Activated CD8-positive, alpha-beta memory T cell treated with anti-CD3 and anti-CD28 coated beads, Interleukin-2, amount 50 U/mL, for 4 hours (primary cell): ENCODE measurements at places on chromosomes 1 and 21.
A peak's percentile ranks its signal among the peaks of the same experiment; 100 is the strongest.

DNA sequence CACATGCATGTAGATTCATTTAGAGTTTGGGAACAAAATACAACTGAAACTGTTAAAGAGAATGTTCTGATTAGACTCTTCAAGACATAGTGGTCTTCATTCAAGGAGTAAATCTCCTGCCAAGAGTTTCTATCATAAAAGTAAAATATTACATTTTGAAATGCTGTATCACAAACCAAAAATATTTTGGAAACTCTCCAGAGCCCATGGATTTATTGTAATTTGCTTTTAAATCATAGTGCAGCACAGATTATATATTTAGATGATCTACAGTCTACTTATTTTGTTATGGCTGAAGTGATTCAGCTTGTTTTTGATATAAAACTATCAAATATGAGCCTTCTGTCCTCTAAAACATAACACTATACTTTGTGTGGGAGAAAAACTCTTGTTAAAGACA, 105.3 kb downstream of the DISP1 start:
- DNase-seq: no peak

- no peak for DNase-seq
Observed at GRCh38 chr21:19807201-19807600, 1191.0 kb upstream of the NCAM2 start.

GRCh38 chr1:19507516-19507915, 22.2 kb upstream of the CAPZB start:
- no peak for DNase-seq

- no peak for DNase-seq
Observed at GRCh38 chr1:228697207-228698016, 37.9 kb upstream of the RHOU start.

- DNase-seq: no peak
Observed at GRCh38 chr1:223835754-223836153, 10.0 kb downstream of the TP53BP2 start.

- DNase-seq: peak; percentile 30
Observed at GRCh38 chr1:236143104-236143948, 987 bp downstream of the GPR137B start.

- DNase-seq: no peak
Observed at GRCh38 chr1:59261537-59261936, 35.4 kb upstream of the FGGY start.

- no peak for DNase-seq
Observed at GRCh38 chr1:161427733-161428516, 60.2 kb upstream of the CFAP126 start.

- DNase-seq: no peak
Observed at GRCh38 chr21:17708522-17709265, 96.0 kb upstream of the BTG3 start.

DNA sequence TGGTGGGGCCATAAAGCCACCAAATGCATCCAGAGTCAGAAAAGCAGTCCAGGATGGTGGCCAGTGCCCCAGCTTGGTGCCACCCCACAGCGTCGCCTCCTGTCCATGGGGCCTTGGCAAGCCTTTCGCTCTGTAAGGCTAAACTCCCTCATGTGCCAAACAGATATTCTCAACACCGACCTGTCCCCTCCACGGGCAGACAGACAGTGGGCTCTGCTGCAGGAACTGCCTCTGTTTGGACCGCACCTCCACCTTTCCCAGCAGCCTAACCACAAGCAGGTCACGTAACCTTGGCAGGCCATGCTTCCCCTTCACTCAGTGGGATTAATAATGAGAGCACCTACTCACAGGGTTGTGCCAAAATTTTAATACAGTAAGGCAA, 11.7 kb downstream of the RUNX1 start:
- DNase-seq: no peak

DNA sequence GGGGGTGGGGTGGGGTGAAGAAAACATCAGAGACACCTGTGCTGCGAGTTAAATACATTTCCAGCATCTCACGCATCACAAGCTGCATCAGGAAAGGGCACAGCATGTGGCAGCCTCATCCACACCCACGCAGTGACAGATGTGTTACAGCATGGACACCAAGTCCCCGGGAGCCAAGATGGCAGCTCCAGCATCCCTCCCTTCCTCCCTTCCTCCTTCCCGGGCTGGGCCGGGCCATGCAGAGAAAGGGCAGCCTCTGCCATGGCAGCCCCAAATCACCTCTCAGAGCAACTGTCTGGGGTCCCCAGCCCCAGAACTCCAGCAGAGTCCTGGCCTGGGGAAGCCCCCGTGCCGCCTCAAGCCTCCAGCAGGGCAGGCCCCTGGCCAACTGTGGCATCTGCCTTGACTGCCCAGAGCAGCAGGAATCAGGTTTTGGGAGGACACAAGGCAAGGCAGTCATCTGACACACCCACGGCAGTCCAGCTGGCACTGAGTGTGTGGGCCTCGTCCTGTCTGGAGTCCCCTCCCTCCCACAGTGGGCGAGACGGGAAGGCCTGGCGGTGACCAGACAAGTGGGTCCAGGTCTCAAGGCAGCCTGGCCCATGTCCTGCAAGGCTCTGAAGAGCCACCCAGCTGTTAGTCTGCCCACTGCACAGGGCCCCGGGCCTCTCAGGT, 6.2 kb downstream of the SMIM1 start:
- no peak for DNase-seq

DNA sequence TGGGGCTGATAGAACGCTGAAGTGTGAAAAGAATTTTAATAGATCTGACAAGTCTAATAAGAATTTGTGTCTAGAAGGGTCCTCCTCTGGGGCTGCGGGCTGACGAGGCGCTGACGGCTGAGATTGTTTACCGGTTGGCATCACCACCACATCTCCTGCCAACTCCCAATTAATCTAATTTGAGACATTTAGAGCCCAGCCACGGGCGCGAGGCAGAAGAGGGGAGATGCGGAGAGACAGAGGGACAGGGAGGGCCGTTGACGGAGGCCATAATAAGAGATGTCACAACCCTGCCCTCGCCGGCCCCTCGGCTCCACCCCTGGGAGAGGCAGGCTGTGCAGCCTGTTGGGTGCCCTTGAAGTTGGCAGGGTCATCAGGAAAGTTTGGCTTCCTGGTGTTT, 109.3 kb downstream of the PAX7 start:
- no peak for DNase-seq

- no peak for DNase-seq
Observed at GRCh38 chr21:17428484-17428869, 84.4 kb upstream of the CXADR start.

DNA sequence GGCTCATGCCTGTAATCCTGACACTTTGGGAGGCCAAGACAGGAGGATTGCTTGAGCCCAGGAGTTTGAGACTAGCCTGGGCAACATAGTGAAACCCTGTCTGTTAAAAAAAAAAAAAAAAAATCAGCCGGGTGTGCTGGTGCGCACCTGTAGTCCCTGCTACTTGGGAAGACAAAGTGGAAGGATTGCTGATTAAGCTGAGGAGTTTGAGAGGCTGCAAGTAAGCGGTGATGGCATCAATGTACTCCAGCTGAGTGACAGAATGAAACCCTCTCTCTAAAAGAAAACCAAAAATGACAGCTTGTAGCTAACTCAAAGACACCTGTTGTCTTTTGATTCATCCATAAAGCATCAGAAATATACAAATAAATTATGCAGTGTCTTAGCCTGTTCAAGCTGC, 31.8 kb downstream of the SIPA1L2 start:
- no peak for DNase-seq

DNA sequence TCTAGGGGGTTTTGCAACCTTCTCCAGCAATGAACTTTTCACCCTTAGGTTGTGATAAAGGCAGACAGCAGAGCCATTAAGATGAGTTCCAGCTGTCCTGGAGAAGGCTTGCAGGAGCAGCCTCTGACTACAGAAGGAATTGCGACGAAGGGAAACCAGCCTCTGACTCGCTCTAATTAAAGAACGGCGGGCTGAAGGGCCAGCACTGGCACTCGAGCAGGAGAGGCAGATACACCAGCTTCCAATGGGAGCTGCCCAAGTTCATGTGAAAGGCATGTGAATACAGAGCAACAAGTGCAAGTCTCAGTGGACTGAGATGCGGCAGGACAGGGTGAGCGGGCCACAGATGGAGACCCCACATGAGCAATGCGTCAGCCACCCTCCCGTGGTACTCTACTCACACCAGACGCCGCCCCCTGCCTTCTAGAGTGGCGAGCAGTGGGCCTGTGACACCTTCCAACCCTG, 15.7 kb downstream of the RCC2 start:
- no peak for DNase-seq

DNA sequence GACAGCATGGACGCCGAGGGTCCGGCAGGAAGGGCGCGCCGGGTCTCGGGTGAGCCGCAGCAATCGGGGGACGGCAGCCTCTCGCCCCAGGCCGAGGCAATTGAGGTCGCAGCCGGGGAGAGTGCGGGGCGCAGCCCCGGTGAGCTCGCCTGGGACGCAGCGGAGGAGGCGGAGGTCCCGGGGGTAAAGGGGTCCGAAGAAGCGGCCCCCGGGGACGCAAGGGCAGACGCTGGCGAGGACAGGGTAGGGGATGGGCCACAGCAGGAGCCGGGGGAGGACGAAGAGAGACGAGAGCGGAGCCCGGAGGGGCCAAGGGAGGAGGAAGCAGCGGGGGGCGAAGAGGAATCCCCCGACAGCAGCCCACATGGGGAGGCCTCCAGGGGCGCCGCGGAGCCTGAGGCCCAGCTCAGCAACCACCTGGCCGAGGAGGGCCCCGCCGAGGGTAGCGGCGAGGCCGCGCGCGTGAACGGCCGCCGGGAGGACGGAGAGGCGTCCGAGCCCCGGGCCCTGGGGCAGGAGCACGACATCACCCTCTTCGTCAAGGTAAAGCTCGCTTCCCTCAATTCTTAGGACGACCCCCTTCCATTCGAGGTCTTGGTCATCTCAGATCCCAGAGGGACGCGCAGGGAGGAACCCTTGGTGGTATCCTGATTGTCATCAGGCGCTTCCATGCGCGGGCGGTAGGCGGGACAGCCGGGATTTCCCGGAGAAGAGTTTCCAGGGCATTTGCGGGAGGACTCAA, 1.6 kb downstream of the CLIC6 start:
- DNase-seq: no peak

GRCh38 chr1:154493276-154493675, 8.7 kb upstream of the TDRD10 start:
- DNase-seq: no peak

DNA sequence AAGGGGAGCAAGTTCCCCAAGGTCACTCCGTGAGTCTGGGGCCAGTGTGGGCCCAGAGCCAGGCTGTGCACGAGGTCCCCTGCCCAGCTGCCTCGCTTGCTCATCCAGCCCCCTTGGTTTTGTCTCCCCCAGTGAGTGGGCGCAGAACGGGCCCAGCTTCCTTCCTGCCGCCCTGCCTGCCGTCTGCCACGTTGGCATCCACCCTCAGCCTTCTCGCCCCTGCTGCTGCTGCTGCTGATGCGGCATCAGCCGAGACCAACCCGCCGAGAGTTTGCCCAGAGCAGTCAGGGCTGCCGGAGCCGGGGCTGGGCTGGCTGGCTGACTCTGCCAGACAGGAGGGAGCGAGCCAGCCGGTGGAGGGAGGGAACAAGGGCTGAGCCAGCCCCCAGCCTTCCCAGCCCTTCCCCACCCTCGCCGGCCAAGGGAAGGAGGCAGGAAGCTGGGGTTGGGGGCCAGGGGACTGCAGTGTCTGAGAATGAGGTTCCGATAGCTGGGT, 31.4 kb upstream of the WASF2 start:
- DNase-seq: peak; percentile 74

DNA sequence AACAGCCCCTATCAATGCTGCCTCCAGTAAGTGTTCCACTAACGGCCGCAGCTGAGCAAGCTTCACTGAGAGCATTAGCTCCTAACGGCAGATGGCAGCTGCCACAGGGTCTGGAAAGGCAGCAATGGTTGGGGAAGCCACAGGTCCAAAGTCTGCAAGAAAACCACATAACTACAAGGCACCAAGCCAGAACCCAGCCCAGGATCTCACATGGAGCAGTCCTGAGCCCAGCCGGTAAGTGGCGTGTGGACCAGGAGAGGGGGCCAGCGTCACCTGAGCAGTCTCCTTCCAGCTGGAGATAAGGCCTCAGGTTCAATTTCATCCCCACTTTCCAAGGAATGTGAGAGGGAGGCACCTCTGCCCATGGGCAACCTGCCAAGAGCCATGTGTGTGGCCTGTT, 13.2 kb downstream of the SYT2 start:
- no peak for DNase-seq

- DNase-seq: no peak
Observed at GRCh38 chr21:37266515-37267221, 466 bp downstream of the VPS26C start.

GRCh38 chr1:225933072-225933471, 7.9 kb downstream of the LEFTY2 start:
- DNase-seq: no peak

GRCh38 chr1:154880671-154881070, 10.6 kb upstream of the KCNN3 start:
- no peak for DNase-seq

- no peak for DNase-seq
Observed at GRCh38 chr1:154845174-154845573, 24.9 kb downstream of the KCNN3 start.

DNA sequence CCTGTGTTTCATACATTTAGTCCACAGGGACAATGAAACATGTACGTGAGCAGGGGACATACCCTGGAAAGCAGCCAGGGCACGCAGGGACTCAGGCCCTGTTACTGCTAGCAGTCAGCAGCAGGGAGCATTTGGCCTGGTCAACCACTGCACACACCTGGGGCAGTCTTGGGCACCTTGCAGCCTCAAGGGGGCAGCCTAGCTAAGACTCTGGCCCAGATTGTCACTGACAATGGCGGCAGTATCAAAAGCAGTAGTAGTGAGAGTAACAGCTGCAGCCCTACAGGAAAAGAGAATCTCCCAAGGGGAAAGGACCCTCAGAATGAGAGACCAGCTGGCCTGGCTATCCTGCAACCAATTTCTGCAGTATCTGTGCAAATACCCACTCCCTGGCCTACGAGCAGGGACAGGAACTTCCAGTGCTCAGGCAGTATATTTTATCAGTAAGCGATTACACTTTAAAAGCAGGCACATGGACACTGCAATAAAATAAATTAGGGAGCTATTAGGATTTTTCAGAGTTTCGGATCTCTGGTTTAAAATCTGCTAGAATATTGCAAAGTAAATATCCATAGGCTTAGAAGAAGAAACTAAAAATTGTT, 475.6 kb downstream of the LTN1 start:
- DNase-seq: peak; percentile 60

DNA sequence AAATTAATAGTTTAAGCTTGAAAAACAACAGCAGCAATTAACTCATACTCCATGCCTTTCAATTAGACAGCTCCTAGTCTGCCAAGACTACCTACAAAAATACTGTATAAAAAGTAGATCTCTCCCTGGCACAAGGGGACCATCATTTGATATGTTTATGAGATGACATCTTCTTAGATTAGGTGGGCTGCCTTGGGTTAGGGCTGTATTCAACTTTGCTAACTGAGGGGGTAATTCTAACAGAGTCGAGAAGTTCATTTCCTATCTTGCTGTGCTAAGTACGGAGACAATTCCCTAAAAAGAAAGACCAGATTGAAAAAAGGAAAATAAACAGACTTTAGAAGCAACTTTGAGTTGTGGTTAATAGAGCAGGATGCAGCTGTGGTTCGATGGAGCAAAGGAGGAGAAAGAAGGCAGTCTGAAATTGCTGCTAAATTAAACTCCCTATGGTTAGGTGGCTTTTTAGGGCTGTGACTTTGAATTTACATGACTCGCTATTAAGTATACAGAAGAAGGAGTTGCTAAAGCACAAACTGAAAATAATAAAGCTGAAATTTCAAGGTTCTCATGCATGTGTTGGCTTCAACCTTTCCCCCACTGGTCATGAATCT, 75.4 kb downstream of the CDC7 start:
- DNase-seq: no peak

- DNase-seq: no peak
Observed at GRCh38 chr1:111227851-111228747, 586 bp downstream of the CHI3L2 start.
